ENCODE measurements at places on chromosomes 4 and X.

- no peak for DNase-seq
Observed at GRCh38 chr4:20478412-20478811, 221.8 kb upstream of the PACRGL start.

DNA sequence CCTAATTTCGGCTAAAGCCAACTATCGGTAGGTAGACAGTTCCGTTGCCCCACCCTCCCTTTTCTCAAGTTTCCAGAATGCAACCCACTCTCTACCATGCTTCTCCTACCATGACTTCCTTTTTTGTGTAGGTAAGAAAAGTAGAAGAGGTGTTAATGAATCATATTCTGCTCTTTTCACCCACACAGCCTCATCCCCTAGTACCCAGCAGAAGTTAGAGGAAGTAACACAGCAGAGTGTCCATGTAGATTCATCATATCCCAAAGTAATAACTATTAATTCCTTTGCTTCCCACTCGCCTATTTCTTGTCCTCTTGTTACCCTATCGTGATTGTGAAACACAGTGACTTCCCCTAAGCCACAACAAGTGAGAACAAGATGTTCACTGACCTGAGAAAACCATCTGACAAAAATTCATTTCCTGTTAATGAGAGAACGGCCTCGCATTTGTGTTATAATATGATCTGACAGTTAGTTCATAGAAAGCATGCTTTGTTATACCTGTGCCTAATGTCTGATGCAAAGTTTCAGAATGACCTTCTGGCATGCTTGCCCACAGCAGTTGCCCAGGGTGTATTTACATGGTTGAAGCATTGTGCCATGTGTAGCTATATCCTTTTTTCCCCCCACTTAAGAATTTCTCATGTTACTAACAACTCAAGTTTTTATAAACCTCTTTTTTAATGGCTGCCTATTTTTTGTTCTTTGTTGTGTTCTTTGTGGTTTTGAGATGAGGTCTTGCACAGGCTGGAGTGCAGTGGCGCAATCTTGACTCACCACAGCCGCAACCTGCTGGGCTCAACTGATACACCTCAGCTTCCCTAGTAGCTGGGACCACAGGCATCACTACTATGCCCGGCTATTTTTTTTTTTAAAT lies 185.6 kb downstream of the RAP1GDS1 start:
- peak; percentile 31 for DNase-seq

- DNase-seq = peak; percentile 10
Observed at GRCh38 chr4:2246384-2247127, 4.6 kb upstream of the HAUS3 start.

DNA sequence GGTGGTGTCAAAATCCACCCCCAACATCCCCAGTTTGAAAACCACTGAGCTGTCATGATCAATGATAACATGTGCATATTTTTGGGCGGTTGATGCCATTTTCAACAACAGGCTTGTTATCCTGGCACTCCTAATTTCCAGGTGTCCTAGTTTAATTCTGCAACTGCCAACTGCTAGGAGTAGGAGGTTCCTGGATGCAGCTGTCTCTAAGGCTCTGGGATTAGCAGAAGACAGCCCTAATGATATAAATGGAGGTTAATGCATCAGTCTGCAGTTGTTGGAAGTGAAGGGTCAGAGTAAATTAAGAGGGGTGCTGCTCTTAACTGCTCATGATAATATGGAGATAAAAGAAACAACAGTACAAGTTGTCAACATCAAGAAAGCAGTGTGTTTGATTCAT lies 23.8 kb downstream of the ARFIP1 start:
- DNase-seq = no peak

DNA sequence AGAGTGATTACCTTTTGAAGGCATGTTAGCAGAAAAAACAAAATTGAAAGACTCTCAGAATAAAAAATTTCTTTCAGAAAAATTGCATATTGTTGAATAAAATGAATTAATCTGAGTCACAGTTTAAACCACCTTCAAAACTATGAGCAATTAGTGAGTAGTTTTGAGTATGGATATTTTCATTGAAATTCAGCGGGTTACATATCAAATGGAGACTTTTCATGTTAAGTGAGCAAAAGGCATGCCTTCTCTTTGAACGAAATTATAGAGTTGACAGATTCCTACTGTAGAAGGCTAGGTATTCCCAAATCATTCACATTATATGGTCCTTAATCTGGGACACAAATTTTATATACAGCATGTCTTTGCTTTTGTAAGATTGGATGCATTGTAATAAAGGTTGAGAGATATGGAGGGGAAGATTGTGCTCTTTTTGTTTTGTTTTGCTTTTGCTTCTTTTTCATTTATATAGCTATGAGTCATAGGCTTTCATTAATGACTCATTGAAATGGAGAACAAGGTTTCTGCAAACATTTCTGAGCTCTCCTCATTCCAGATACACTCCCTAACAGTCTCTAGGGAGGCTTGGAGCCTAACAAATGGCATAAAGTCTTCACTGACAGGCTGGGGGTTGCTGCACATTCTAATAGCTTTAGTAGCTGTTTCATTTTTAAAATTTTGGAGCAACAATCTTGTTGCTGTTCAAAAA lies 21.6 kb downstream of the PCDH18 start:
- no peak for DNase-seq
